Stimulated activated CD8-positive, alpha-beta memory T cell treated with anti-CD3 and anti-CD28 coated beads, Interleukin-12 subunit alpha, Interleukin-12 subunit beta, amount 100 ng/mL, for 4 hours (primary cell): ENCODE measurements at places on chromosomes 12 and 14.
A peak's percentile ranks its signal among the peaks of the same experiment; 100 is the strongest.

GRCh38 chr12:80234667-80235066 lies 135.3 kb downstream of the OTOGL start:
- DNase-seq, result no peak

DNA sequence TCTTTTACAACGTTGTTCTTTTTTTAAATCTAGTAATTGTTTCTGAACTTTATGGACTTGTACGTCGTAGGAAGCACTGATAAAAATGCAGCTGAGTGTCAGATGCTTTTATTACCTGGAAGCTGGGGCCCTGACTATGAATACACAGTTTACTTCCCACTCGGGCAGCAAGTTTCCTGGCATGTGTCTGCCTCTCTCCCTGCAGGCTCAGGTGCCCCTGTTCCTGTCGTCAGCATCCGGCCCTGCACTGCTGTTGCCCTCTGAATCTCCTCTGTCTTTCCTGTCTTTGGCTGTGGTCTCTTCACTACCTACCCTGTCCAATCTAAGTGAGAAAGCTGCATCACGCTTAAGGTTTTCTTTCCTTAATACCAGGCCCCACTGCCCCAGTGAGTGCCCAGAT lies 75.8 kb downstream of the PELI2 start:
- no peak for DNase-seq

DNA sequence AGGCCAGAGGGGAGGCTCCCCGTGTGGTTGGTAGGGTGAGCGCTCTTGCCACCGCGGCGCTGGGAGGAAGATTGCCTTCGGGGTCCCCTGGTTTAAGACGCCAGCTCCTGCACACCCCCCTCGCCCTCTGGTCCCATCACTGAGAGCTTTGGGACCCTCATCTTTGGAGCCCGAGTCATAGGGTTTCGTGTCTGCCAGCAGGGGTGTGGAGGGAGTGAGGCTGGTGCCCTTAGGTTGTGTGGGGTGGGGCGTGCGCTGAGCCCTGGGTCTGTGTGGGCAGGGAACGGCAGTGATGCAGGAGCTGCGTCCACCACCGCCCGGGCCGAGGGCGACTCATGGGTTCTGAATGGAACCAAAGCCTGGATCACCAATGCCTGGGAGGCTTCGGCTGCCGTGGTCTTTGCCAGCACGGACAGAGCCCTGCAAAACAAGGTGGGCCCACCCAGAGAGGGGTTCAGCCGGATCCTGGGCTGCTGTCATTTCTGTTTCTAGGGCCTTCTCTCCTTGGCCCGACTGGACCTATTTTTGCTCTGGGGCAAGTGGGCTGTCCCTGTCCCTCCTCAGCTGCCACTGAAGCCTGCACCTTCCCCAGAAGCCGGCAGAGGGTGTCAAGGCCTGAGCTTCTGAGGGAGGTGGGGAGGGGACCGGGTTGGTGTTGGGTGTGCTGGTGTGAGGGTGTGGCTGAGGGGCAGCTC lies 12.1 kb downstream of the ACADS start:
- DNase-seq, result no peak

DNA sequence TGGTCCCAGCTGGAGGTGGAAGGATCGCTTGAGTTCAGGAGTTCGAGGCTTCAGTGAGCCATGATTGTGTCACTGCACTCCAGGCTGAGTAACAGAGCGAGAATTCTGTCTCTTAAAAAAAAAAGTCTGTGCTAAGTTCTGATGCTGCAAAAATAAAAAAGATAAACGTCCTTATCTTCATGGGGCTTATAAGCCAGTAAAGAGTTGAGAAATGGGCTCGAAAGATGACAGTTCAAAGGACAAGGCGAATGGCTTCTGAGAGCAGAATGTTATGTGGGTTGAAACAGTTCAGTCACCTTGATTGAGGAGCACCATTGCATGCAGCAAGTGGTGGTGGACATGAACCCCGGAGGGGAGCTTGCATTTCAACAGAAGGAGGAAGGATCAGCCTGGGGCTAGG lies 4.7 kb downstream of the TSPAN9 start:
- no peak for DNase-seq

DNA sequence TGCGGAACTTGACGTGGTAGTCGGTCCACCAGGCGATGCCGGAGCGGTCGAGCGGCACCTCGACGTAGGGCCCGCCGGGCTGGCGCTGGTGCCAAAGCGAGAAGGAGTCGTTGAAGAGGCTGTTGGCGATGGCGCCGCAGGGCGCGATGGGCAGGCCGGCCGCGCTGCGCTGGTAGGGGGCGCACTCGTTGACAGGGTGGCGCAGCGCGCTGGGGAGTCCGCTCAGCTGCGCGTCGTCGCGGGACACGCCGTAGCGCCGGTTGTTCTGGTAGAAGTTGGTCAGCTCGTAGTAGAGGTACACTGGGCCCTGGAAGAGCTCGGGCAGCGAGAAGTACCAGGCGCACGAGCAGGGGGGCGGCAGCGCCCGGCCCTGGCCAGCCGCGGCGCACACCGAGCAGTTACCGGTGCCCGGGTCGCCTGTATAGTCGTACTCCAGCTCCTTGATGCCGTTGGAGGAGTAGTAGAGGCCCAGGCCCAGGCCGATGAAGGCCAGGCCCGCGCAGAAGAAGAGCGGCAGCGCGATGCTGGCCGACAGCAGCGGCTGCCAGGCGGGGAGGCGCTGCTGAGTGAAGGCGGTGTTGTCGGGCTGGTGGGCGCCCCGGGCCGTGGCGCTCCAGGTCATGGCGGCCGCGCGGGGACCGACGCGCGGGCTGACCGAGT lies 482 bp downstream of the TMEM30B start:
- DNase-seq, result peak; percentile 74

GRCh38 chr12:65640489-65640901 lies 183.8 kb upstream of the HMGA2 start:
- DNase-seq, result no peak

DNA sequence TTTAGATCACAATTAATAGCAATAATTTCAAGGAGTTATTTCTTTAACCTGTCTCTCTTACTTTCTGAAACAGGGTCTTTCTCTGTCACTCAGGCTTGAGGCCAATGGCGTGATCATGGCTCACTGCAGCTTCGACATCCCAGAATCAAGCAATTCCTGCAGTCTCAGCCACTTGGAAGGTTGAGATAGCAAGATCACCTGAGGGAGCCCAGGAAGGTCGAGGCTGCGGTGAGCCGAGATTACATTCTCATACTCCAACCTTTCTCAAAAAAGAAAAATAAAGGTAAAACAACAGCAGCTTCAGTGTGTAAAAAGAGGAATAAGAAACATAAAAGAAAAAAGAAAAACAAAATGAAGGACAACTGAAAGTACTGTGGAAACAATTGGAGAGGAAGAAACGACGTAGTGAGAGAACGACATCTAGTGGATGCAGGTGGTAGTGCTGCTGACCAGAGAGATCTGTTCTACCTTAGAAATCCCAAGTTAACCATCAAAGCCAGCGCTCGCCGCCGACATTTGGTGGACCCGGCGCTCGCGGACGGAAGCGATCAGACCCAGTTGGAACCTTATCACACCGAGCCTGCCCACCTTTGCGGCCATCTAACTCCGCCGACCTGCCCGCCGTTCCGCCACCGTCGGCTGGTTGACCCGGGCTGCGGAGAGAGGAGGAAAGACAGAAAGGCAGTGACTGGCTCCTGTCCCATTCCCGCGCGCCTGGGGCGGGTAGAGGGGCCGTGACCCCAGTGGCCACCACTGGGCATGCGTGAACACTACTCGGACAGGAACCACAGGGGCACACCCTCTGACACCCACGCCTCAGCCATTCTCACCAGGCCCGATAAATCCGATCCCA lies 196.1 kb downstream of the ALG10 start:
- DNase-seq, result peak; percentile 22

DNA sequence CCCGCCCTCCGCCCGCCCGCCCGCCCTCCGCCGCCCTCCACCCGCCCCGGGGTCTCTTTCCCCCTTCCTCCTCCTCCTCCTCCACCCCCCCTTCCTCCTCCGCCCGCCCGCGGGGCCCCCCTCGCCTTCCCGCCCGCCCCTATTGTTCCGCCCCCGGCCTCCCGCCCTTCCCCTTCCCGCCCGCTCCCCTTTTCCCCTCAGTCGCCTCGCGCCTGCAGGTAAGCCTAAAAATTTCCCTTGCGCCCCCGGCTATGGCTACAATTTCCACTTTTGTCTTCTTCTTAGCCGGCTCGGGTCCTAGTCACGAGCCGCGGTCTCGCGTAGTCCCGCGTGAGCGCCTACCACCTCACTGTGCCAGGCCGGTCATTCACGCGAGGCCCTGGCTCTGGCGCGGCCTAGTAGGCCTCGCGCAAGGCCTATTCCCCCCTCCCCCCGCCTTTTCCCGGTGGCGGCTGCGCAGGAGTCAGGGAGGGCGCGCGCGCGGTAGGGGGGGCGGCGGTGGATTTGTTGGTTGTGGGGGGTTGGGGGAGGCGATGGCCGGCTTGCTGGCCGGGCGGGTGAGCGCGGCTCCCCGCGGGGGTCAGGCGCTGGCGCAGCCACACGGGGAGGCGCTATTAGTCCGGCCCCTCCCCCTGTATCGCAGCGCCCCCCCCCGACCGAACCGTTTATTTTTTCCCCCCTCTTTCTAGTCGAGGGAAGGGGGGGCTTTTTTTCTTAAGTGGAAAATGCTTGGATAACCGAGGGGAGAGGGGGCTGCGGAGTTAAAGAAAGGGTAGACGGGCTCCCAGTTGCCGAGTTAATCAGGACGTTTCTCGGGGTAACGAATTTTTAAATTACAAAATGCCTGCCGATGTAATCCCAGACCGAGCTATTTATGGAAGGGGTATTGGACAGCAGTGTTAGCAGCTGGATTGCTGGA lies 516 bp downstream of the PCBP2 start:
- DNase-seq, result peak; percentile 75

DNA sequence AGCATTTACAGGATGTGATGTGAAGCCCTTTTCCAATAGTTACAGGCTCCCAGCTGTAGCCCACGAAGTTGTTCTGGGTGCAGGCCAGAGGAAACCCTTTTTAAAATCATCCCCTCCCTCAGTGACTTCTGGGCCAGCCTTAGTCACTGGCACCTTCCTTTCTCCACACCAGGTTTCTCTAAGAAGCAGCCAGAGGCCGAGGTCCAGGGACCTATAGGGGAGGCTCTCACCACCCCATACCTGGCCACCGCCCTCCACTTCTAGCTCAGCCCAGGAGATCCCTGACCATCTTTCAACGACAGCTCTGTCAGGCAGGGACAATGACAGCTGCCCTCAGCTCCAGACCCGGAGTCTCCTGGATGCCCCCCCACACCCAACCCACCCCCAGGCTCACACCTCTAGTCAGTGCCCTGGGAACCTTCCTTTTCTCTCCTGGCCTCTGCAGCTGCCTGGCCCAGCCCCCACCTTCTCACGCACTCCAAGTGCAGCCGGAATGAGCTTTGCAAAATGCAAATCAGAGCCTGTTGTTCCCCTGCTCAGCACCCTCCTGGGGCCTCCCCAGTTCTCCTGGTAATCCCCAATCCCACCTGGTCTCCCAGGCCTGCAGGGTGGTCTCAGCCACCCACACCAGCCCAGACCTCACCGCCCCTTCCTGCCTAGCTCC lies 46.7 kb downstream of the TESC start:
- no peak for DNase-seq

GRCh38 chr14:95431199-95432143 lies 85.0 kb downstream of the SYNE3 start:
- DNase-seq, result no peak

- no peak for DNase-seq
Observed at GRCh38 chr12:74624201-74624600, 86.6 kb downstream of the ATXN7L3B start.

DNA sequence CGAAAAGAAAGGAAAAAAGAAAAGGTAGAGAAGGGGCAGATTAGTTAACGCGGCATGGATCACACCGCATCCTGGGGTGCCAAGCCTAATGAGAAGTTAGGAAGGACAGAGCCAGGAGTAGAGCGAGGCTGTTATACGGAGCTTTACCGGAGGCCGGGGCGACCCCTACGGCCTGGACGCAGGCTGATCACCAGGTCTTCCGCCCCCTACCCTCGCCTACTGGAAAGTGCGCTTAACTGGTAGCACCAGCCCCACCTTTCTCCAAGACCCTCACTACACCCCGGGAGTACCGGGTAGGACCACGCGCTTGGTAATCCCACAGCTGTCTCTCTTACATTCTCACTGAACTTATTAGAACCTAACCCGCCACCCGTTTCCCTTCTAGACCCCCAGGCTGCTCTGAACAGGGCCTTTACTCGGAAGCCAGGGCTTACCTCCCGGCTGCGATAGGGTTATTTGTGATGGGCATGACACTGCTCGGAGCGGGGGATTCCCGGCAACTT lies 33.8 kb downstream of the WBP11 start:
- no peak for DNase-seq

- DNase-seq, result no peak
Observed at GRCh38 chr12:8847435-8847834, 25.0 kb downstream of the A2ML1 start.

DNA sequence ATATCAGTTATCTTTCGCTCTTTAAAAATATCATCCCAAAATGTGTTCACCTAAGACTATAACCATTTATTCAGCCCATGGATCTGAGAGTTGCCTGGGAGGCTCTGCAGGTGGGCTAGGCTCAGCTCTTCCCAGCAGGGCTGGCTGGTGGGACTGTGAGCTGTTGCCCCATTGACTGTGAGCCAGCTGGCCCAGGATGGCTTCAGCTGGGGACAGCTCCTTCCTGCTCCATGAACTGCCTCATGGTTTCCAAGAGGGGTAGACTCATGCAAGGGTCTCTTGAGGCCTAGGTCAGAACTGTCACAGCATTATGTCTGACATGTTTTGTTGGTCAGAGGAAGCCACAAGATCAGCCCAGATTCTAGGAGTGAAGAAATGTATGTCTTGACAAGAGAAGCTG lies 114.1 kb upstream of the E2F7 start:
- no peak for DNase-seq

DNA sequence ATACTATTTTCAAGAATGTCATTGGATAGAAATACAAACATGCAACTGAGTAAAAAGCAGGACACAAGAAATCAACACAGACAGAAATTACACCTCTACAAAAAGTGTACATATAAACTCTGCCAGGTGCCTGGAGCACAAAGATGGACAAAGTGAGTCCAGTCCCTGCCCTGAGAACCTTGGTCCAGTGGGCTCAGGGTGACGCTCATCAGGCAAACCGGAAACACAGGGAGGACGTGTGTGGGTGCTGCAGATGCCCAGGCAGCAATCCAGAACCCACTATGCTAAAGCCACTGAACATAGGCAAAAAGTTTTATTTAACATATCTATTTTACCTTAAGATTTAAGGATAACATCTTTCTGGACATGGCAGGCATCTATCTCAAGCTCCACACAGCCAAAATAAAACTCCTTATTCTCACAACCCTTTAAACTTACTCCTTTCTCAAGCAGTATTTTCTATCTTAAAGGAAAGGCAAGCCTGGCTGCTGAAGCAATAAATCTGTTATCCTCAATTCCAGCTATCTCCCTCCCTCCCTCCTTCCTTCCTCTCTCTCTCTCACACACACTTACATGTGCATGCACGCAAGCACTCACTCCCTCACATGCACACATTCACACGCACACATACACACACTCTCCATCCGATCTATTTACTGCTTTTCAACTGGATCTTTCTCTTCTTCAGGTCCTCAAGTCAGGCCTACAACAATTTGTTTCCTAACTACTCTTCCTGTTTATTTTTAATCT lies 10.2 kb downstream of the PPP1R13B start:
- no peak for DNase-seq

- no peak for DNase-seq
Observed at GRCh38 chr14:100737526-100737925, 10.8 kb downstream of the DLK1 start.

DNA sequence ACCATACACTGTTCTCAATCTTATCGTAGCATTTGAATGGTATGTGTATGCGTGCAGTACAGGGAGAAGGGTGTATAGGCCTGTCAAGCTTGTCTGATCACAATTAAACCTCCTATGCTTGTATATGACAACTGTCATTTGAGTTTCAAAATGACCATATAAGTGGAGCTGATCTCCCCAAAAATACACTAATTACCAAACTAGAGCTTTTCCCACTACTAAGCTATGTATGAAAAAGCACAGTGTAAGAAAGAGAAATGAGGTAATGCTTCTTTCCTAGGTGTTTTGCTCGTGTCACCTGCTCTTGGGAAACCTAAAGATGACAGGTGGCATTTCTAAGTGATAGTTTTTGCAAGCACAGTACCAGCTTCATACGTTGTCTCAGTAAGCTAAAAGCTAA lies 1.1 kb upstream of the STK38L start:
- DNase-seq, result no peak
